GM10248 (cell line): ENCODE measurements at places on chromosomes 3 and 15.

- no peak for DNase-seq
Observed at GRCh38 chr3:58271901-58272501, 34.0 kb upstream of the RPP14 start.

DNA sequence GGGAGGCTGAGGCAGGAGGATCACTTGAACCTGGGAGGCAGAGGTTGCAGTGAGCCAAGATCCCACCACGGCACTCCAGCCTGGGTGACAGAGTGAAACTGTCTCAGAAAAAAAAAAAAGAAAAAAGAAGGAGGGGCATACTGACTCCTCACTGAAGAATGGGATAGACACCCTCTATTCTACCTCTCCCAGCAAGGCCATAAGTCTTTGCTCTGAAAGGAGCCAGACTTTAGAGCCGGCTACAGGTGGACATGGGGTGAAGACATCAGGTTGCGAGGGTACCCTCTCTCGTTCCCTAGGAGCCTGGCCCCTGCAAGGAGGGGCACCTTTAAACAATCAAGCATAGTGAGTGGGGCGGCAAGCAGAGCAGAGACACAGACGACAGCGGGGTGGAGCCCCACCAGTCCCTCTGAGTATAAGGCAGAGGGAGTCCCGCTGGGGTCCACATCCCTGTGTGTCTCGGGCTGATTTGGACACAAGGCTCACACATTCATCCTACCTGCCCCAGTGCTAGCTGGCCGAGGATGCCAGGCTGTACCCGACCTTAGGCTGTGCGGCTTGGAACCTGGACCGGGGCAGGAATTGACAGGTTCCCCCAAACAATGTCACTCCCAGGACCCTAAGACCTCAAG, 1.1 kb downstream of the GRAMD2A start:
- peak; percentile 29 for DNase-seq

- no peak for DNase-seq
Observed at GRCh38 chr3:46830801-46831200, 32.4 kb downstream of the MYL3 start.

- no peak for DNase-seq
Observed at GRCh38 chr15:59176653-59177316, 29.9 kb upstream of the LDHAL6B start.

- no peak for DNase-seq
Observed at GRCh38 chr3:15326037-15326436, 6.3 kb downstream of the SH3BP5 start.

DNA sequence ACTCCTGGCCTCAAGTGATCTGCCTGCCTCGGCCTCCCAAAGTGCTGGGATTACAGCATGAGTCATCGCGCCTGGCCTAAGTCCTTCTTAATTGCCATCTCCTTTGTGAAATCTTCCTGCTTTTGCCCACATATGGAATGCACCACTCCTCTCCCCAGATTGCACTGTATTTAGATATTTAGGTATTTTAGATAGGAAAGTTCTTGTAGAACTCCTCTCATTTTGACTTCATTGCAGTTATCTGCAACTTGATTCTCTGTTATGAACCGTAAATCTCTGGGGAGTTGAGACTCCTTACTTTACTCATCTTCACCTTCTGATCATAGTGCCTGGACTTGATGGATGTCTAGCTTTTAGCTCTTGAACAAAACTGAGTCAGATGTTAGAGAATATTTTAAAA, 150.7 kb downstream of the AKAP13 start:
- no peak for DNase-seq

DNA sequence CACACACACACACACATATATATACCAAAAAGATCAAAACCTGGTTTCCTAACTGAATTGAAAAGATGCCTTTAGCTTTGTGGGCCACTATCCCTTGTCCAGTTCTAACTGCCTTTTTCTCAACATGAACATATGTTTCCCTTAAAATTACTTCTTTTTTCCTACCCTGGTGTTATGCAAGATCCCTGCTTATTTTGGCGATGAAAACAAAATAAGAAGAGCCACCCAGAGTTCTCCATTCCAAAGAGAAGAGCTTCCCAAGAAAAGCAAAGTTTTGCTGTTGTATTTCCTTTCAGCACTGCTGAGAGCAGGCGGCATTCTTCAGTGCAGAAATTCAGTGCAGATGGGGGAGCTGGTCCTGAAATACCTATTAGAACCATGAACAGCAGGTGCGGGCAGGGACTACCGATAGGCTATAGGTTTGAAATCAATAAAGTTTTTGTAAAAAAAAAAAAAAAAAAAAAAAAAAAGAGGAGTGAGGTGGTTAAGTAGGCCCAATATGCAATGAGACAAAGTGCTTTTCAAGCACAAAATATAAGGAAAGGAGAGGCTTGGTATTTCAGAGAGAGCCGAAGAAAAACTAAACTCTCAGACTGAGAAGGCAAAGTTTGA, 238.0 kb downstream of the FOXP1 start:
- no peak for DNase-seq

DNA sequence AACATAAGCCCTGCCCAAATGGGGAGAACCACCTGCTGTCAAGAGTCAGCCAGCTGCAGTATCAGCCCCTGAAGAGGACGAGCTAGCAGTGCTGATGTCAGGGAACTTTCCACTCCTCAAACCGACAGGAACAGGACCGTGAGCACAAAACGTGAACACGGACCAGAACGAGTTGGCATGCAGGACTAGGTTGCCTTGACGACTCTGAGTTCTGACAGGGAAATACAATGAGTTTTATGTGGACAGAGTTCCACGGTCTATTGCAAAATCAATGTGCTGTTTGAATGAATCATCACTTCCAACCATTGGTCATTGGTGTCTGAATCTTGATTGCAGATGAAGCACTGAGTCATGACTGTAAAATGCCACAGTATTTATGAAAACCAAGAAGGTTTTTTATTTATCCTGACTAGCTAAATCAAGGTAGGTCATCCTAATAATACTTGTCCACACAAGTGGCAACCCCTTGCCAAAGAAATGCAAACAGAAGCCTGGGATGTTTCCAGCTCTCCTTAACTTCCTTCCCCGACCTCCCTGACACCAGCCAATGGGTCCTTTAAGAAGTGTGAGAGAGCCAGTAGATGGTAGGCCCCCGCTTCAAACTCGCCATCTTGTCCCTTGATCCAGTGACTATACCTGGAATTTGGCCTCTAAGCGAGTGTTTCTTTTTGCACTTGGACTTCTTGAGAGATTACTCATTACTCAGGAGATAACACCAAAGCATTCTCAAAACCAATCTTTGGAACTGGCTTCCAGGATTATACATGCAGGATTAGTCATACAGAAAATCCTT, 119.6 kb downstream of the ASB7 start:
- DNase-seq = peak; percentile 1

DNA sequence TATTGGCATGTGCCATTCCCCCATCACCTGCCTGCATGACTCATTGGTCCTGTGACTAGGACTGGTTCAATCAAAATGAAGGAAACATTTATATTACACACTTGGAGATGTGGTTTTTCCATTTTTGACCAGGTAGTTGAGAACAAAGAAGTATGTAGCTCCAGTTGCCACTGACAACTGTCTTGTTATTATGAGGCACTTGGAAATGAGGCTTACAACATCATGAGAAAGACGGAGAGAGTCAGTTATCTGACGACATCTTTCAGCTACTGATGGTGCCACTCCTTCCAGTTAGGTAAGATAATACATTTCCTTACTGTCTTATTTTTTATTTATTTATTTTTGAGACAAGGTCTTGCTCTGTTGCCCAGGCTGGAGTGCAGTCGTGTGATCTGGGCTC, 21.8 kb upstream of the PROK2 start:
- DNase-seq = no peak

- no peak for DNase-seq
Observed at GRCh38 chr3:71813704-71814103, 28.8 kb upstream of the PROK2 start.

- no peak for DNase-seq
Observed at GRCh38 chr3:66047311-66048050, 8.8 kb upstream of the MAGI1 start.

DNA sequence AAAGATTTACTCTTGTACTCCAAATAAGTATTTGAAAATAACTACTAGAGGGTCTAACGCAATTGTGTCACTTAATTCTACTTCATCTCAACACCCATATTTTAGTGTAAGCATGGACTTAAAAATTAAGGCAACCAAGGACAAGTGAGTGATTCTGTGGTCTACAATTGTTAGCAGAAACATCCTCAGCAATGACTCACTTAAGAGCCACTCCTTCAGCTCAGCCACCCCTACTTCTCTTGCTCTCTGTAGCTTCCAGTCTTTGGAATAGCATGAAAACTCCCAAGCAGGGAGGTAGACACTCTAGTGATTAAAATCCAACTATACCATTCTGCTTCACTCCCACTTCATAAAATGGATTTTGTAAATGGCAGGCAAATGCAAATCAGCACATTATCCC, 116.0 kb upstream of the LRRN1 start:
- DNase-seq = no peak

DNA sequence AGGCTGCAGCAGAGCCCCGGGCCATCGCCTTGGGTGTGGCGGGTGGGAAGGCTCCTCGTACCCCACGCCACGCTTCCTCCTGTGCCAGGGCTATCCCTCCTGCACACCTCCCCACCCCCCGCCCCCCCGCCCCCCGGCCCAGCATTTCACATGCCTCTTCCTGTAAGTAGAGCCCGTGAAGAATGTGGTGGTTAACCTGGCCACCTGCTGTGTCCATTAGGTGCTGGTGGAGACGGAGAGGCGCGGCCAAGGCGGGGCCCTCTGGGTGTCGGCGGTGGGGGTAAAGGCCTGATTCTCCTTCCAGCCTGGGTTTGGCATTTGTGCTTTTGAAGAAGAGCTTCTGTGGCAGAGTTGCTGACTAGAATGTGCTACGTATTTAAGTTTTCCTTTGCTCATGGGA, 127.8 kb downstream of the CHDH start:
- DNase-seq = no peak

DNA sequence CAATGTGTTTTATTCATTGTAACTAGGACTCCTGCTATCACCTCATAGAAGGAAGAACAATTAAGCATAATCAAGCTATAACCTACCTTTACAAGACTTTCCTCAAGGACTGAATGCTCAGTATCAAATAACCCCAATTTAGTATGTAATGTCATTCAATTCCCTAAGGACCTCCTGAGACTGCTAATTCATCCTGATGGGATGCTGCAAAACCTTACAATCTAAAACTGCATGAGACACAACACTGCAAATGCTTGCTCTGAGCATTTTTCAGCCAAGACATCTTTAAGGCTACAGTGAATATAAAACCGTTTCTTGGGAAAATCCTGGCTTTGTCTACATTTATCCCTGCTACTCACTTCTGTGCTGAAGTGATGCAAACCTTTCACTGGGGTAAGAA, 69.9 kb downstream of the RYK start:
- no peak for DNase-seq

GRCh38 chr3:131535596-131535995, 32.8 kb upstream of the MRPL3 start:
- DNase-seq = no peak

- DNase-seq = no peak
Observed at GRCh38 chr3:161273589-161274218, 52.6 kb downstream of the NMD3 start.

GRCh38 chr3:194194051-194194756, 58.3 kb downstream of the HES1 start:
- peak; percentile 42 for DNase-seq
